ENCODE measurements at places on chromosomes 7 and 10. TPM values are rescaled to one million over a fixed set of nuclear protein-coding genes. Genes with fewer than 3 reads are reported as not detected.

DNA sequence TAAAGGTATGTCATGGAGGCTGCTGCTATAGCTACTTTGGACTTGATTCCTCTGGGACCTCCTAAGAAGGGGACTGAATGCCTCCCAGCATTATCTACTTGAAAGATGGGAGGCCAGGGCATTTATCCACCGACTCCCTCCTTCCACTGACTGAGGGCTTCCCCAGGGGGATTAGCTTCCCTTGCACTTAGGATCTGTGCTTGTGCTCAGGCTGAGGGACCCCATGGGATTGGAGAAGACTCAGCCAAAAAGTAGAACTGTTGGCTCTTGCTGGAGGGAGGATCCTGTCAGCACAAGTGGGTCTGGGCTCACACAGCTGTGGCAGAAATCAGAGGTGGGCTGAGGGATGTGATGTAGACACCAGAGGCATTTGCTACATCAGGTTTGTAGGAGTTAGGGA is 81.5 kb upstream of the SYPL1 start:
- DNase-seq: no peak

GRCh38 chr10:33478089-33478674 is 143.7 kb upstream of the NRP1 start:
- no peak for DNase-seq

GRCh38 chr10:15426115-15426514 is 55.0 kb upstream of the FAM171A1 start:
- no peak for DNase-seq

GRCh38 chr10:130807721-130808120 is 503.8 kb downstream of the TCERG1L start:
- no peak for DNase-seq

DNA sequence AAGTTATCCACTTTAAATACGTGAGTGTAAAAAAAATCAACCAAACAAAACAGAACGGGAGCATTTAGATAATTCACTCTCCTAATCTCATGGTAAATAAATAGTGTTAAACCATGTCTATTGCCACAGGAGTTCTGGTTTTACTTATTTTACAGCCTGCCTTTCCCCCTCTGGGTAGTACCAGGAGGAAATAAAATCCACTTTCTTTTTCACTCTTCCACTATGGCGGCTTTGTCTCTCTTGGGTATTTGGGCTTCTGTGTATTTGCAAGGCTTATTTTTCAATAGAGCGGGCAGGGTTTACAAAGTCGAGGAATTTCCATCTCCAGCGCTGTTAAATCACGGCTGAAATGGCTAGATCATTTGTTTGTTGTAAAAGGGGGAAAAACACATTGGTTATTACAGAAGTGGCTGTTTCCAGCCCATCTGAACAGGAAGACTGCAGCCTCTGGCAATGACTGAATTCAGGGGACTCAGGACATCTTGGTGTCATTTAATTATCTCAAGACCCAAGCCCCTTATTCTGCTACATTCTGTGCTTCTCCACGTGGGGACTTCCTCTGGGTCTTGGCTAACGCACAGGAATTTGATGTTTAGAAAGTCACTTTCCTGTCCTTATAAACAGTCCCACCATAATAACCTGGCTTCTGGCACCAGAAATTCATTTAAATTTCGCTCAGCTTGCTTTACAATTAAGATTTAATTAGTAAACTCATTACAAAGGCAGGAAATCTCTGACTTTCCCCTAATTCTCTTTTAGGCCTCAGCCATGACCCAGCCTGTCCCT is 323.9 kb downstream of the GATA3 start:
- no peak for DNase-seq

- no peak for DNase-seq
Observed at GRCh38 chr10:99540306-99540656, 7.5 kb downstream of the NKX2-3 start.

DNA sequence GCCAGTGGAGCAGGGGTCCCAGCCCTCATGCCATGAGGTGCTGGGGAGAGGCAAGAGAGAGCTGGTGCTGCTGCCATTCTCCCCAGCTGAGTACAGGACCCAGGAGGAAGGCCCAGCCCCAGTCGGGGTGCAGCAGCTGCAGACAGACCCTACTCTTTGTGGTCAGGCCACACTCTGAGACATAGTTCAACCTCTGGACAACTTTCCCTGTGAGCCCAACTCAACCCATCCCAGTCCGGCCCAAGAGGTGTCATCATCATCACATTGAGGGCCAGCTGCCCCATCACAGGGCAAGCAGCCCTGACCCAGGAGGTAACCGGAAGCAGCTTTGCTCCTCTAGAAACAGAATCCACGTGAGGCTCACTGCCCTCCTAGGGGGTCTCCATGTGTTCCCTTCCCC is 133.8 kb upstream of the KCNMA1 start:
- DNase-seq: no peak

Gene GDF2
- total RNA-seq: not detected

Gene CALML3
- not detected for total RNA-seq
